NCI-H526 treated with DMSO at 0.1 percent for 48 hours (cell line): ENCODE measurements at places on chromosomes 1 and 21.
A peak's percentile ranks its signal among the peaks of the same experiment; 100 is the strongest.

DNA sequence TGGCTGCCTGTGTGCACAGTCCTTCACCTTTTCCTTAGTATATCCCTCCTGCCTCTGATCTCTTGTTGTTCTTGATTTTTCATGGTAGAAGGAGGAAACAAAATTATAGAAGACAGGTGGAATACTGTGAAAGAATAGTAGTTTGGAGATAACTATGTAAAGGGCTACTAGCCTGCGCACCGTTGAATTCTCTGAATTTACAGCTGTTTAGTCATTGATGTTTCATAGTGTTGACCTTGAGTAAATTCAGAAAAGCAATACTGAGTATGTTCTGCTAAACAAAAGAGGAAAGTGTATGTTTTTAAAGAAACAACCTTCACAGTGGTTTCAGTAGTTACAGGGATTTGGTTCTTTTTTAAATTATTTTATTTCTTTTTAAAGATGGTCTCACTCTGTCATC, 18.1 kb downstream of the CAMTA1 start:
- no peak for DNase-seq

- DNase-seq = no peak
Measured at GRCh38 chr1:246317332-246318035, 189.6 kb downstream of the SMYD3 start.

DNA sequence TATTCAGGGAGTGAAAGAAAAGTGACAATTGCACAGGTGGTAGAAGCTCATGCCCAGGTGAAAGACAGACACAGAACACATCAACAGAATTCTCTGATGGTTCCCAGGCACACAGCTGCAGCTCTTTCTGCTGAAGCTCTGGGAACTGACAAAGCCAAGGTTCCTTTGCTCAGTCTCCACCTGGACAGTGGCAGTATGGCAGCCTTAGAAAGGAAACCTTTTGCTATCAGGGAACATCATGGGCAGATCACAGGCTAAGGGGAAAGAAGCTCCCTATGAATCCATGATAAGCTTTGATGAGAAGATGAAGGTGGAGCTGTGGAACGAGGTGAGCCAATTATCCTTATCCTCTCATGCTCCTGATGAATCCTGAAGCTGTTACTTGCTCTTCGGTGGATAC, 1.2 kb downstream of the SPRR2B start:
- DNase-seq = no peak

- peak; percentile 81 for DNase-seq
Measured at GRCh38 chr1:147273409-147274336, 31.2 kb downstream of the CHD1L start.

GRCh38 chr1:243646841-243647240, 203.2 kb downstream of the AKT3 start:
- DNase-seq = no peak

GRCh38 chr1:211527888-211528287, 35.9 kb upstream of the RD3 start:
- no peak for DNase-seq

- no peak for DNase-seq
Measured at GRCh38 chr1:154181944-154182343, 10.0 kb downstream of the TPM3 start.

DNA sequence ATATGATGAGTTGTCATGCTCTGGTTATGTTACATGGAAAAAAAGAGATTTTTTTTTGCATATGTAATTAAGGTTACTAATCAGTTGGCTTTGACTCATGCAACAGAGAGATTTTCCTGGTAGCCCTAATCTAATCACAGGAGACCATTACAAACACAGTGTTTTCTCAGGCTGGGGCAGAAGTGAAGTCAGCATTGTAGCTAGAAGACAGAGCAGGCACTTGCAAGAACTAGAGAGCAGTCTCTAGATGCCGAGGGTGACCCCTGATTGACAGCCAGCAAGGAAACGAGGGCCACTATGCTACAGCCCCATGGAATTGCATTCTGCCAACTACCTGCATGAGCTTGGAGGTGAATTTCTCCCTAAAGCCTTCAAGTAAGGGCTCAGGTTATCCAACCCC, 151.3 kb downstream of the RUNX1 start:
- DNase-seq = no peak

DNA sequence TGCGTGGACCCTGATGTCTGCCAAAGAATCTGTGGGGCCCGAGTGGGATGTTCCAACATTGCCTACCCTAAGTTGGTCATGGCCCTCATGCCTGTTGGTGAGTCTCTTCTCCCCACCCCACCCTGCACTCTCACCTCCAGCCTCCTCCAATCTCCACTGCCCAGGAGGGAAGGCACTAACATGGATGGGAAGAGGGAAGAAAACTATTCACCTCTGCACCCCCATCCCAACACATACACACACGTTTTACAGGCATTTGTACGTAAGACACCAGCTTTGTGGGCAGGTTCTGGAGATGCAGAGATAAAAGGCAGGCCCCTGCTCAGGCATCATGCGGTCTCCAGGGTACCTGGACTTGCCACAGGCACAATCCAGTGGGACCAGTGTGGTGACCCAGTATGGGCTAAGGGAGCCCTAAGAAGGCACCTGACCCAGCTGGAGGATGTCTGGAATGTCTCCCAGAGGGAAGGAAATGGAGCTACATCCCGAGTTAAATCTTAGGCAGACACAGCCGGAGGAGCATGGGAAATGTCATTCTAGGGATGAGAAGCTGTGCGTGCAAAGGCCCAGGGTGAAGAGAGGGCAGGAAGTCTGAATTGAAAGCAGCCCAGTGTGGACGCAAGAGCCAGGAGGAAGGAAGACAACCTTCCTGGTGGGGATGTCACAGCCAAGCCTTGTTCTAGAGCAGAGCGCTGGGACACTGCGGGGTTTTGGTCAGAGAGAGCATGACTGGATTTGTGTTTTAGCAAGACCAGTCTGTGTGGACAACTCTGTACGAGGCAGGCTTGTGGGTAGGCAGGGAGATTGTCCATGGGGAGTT, 11.4 kb downstream of the SLC5A9 start:
- no peak for DNase-seq

DNA sequence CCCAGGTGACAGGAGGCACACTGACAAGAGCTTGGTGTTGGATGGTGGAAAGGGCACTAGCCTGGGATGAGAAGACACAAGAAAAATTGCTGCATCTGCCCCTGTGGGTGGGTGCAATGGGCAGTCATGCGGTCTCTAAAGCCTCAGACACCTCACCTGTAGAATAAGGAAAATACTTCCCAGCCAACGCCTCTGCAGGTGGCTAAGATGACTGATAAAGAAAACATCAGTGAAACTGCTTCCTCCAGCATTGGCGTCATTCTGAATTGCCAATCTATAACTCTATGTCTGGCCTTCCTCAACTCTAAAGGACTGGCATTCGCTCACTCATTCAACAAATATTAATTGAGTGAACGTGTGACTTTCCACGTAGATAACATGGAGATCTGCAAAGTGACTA, 100.4 kb upstream of the F3 start:
- DNase-seq = no peak

DNA sequence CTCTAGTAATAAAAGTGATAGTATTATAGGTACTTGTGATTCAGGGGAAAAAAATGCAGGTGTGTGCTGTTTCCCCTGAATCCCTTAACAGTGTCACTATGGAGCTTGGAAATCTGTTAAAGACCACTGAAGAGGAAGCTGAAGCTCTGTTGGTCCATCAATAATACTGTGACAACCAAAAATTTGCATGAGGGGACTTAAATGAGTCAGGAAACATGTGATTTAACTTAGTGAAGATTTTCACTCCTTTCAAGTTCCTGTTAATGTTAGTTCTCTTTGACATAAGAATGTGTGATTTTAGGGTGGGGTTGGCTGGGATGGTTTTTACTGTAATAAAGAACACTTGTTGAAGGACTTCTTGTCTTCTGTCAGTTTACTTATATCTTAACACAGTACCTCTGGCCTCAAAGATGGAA, 32.0 kb downstream of the VANGL2 start:
- no peak for DNase-seq

DNA sequence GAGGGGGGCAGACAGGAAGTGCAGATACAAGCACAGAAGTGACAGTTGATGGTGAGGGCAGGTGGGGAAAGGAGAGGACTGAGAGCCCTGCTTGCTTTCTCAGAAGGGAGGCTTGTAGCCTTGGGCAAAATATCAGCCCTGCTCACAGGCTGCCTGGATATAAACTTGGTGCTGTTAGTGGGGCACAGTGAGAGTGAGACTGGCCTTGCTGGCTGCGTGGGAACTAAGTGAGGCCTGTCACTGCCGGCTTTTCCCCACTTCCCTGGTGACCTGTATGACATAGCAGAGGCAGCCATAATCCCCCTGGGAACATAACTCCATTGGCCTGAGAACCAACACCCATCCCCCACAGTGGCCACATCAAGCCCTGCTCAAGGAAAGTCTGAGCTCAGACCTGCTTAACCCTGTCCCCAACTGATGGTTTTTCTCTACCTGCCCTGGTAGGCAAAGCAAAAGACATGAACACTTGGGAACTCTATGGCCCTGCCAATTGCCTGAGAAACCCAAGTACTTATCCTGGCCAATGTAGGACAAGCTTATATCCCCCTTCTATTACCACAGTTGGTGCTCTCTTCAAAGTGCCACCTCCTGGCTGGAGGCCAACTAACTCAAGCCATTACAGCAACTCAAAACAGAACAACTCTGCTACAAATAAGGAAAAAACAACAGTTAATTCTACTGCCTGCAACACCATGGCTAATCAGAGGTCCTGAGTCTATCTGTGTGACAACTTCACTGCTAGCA, 472.7 kb downstream of the PLPP3 start:
- DNase-seq = no peak

DNA sequence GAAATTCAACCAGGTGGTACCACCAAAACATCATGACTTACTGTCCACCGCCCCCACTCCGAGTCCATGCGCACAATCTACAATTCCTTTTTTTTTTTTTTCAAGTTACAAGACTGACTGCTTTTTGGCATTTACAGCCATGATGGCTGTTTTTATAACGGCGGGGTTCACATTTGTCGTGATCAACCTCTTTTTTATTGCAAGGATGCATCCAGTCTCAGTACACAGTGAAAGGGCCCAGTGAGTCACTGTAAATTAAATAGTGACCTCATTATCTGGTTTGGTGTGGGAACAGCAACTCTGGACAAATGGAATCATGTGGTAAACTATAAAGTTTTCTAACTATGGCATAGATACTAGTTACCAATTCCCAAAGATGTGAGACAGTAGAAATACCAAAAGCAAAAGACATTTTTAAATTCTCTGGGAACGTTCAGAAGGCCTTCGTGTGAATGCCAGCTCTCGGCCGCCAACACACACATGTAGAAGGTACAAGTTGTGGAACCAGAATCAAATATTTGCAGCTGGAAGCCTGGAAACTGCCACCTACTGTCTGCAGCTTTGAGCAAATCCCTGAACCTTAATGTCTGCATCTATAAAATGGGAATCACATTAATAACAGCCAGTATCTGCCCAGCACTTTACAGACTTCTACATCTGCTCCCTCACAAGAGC, 4.9 kb downstream of the GLIS1 start:
- no peak for DNase-seq

GRCh38 chr21:38325731-38326420, 69.1 kb downstream of the KCNJ15 start:
- DNase-seq = no peak

- DNase-seq = peak; percentile 43
Measured at GRCh38 chr1:8560611-8561544, 243.0 kb downstream of the SLC45A1 start.

DNA sequence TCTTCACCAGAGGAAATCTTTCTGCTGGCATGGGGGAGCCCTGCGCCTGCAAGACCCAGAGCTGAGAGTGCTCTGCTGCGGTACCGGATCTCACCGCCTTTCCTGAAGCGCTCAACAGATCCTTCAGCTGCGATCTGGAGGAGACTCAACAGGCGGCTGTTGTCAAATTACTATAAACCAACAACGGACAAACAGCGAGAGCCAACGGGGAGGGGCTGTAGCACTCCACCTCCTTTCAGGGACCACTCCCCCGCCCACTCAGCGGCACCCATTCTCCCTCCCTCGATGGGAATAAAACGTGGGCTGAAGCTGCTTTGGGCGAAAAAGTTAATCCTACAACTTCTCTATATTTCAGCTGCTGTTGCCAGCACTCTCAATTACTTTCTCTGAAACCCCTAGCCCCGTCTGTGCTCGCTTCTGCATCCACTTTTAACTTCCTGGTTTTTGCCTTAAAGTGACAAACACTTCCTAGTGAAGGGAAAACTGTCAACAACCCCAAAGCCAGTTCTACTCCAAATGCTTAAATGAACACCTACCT, at the start of gene FMO5:
Gene FMO5 (minus strand): TSS at position 147 of the 538 bp plus-strand sequence. CDS start 310 bp downstream, outside the sequence.
- DNase-seq = peak; percentile 82

DNA sequence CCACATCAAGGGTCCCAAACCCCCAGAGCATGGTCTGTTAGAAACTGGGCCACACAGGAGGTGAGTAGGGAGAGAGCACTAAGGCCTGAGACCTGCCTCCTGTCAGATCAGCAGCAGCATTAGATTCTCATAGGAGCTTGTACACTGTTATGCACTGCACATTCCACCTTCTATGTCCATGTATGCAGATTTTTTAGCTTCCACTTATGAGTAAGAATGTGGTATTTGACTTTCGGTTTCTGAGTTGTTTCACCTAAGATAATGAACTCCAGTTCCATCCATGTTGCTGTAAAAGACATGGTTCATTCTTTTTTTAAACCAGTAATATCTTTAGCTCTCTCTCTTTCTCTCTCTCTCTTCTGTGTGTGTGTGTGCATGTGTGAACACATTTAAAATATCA, 663 bp upstream of the GBP6 start:
- DNase-seq = no peak

DNA sequence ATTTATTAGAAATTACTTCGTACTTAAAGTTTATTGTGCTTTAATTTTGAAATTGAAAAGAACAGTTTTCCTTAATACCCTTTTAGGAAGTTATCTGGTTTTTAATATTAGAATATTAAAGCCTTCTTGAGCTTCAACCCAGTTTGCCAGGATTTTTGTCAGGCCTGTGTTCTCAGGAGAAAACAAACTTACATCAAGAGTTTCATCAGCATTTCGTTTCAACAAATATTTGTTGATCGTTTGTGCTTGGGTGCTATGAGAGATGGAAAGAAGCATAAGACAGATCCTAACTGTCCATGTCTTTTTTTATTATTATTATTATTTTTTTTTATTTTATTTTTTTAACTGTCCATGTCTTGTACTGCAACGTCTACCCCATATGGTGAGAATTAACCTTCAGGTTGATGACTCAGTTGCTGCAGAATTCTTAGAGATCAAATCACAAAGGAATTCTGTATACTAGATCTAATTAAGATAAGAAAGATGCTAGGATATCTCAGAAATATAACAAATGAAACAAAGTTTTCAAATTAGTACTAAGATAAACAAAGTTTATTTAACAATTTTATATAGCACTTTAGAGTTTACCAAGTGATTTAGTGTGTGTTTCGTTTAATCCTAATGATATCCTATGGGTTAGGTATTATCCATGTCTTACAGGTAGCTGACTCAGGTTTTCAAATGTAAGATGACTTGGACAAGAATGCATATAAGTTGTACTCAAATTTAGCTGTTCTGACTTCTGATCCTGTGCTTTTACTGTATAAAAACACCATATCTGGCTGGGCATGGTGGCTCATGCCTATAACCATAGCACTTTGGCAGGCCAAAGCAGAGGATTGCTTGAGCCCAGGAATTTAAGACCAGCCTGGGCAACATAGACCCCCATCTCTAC, 14.3 kb downstream of the FBXO28 start:
- no peak for DNase-seq

- DNase-seq = no peak
Measured at GRCh38 chr1:20322825-20323612, 32.3 kb downstream of the VWA5B1 start.
